Hypothalamus (tissue), 51 donors: ENCODE measurements at places on chromosomes 3 and 15.

GRCh38 chr3:38110314-38111050 is 26.4 kb downstream of the ACAA1 start:
- no peak for DNase-seq

DNA sequence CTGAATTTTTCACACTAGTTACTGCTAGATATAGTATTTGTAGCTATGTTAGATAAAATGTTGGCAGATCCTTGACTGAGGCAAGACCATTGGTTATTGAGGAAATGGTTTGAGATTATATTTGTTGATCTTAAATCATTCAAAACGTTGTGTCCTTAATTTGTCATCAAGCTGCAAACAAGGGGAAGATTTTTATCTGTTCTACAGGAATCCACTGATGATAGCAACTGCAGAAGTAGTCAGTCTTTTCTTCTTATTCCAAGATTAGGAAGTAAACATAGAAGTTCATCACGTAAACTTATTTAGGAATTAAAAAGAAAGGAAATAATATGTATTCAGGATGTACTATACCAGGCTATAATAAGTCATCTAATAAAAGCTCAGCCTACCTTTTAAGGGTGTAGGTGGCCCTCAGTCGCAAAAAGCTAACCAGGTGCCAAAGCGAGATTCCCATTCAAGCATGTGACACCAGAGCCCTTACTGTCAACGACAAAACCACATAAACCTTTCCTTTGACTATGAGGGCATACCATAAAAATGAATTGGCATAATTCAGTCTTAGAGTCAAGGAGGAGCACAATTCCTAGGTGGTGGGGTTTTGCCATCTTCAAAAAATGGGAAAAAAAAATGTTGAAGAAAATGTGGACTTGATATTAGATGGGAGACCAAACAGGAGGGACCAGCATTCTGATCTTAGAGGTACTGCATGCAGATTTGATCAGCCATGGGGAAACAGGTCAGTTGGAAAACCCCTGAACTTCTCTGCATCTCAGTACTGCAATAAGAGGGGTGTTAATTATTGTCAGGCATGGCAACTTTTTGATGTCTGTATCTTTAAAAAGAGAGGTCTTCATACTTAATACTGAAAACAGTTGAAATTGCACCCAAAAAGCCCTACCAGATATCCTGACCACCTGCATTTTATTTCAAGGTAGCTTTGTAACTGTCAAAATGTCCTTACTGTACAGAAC is 212.5 kb upstream of the UBE2E1 start:
- no peak for DNase-seq

- no peak for DNase-seq
These were observed 129.2 kb upstream of the DPH6 start for GRCh38 chr15:35674873-35675781.

DNA sequence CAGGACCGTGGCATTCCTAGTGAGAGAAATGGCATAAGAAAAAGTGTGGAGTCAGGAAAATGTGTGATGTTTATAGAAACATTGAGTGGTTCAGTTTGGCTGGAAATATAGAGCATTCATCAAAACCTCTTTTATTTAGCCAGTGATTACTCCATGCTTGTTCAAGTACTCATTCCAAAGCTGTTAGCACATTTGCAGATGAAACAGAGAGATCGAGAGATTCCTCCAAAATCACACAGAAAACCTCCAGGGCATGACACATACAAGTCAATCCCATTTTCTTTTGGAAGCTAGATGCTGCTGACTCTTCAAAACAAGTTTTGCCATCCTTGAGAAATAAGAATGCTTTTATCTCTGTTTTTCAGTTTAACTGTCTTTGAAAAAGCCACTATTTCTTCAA is 11.5 kb upstream of the MB21D2 start:
- DNase-seq = no peak

GRCh38 chr15:45641374-45641781 is 6.5 kb downstream of the SQOR start:
- no peak for DNase-seq

- no peak for DNase-seq
These were observed 46.9 kb upstream of the TMEM158 start for GRCh38 chr3:45272828-45273470.

GRCh38 chr15:87944691-87945090 is 311.8 kb downstream of the NTRK3 start:
- no peak for DNase-seq

GRCh38 chr15:51750792-51751696 is at the start of gene TMOD2:
TMOD2 (plus strand) TSS chr15:51751597; CDS start chr15:51766442, 14,845 bp downstream.
- DNase-seq = no peak

- no peak for DNase-seq
These were observed 292.0 kb upstream of the SLCO3A1 start for GRCh38 chr15:91561371-91562100.
